Mesothelial cell of epicardium (in vitro differentiated cells): ENCODE measurements at places on chromosomes 4 and X.

DNA sequence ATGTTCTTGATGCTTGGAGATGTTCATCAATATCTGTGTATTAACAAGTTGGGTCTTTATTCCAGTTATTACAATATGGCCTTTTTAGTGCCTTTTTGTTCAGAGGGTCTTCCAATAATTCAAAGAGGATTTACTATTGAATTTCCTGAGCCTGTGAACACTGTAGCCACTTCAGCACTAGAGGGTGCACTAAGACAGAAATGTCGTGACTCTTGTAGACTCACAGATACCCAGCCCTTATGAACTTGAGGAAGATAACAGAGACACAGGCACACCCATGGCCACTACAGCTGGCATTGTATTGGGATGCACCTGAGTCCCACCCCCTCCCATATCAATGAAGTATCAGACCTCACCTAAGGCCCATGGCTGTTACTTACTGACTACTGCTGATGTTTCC lies 54.4 kb upstream of the ACTRT1 start:
- no peak for DNase-seq

DNA sequence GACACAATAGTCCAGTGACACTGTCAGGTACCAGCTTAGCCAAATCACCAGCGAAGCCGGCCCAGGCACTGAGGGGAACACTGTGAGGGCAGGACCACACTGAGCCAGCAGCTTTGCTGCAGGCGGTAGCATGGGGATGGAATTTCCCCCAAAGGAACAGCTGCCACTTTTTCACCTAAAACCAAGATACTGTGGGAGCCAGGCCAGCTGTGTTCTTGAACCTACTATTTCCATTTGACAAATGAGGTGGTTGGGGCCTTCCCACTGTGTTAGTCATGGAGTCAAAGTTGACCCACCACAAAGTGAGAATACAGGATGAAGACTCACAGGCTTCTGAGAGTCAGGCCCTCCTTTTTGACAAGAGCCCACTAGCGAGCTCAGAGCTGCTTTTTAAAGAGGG lies 70.7 kb upstream of the SH3RF1 start:
- no peak for DNase-seq

- no peak for DNase-seq
These were observed 14.3 kb downstream of the JCHAIN start for GRCh38 chr4:70651864-70652506.

GRCh38 chr4:138627096-138627495 lies 384.9 kb upstream of the SLC7A11 start:
- DNase-seq = no peak

DNA sequence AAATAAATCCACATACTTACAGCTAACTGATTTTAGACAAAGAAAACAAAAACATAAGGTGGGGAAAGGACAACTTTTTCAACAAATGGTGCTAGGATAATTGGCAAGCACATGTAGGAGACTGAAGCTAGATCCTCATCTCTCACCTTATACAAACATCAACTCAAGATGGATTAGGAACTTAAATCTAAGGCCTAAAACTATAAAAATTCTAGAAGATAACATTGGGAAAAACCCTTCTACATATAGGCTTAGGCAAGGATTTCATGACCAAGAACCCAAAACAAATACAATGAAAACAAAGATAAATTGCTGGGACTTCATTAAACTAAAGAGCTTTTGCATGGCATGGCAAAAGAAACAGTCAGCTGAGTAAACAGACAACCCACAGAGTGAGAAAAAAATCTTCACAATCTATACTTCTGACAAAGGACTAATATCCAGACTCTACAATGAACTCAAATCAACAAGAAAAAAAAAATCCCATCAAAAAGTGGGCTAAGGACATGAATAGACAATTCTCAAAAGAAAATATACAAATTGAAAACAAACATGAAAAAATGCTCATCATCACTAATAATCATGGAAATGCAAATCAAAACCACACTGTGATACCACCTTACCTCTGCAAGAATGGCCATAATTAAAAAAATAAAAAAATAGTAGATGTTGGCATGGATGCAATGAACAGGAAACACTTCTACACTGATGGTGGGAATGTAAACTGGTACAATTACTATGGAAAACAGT lies 14.1 kb upstream of the AFP start:
- DNase-seq = no peak

DNA sequence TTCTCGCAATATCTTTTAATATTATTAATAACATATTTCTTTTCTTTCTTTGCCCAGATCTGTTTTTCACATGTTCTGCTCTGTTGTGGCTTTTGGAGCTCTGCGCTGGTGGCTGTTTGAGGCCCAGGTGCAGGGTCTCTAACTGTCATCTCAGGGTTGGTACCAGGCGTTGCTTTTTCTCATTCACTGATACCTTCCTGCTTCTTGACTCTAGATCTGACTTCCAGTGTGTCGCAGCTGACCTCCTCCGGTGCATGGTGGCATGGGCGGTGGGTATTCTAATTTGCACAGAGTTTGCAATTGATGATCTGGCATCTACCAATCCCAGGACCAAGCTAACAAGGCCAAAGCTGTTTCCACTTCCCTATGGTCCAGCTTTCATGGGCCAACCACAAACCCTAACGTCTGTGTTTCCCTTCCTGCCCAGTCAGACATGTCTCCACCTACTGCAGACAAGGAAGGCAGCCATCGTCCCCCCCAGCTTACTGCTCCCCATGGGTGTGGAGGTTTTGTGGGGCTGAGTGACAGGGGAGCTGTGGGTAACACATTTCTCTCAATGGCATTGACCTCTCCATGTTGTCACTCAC lies 25.2 kb downstream of the LETM1 start:
- no peak for DNase-seq

- DNase-seq = no peak
These were observed 34.4 kb downstream of the SLAIN2 start for GRCh38 chr4:48375651-48376304.

- DNase-seq = no peak
These were observed 132.4 kb downstream of the MAGEC1 start for GRCh38 chrX:142036116-142036515.

GRCh38 chrX:72236841-72237240 lies 2.0 kb downstream of the ERCC6L start:
- DNase-seq = no peak

GRCh38 chr4:68218044-68218443 lies 27.4 kb downstream of the TMPRSS11B start:
- DNase-seq = no peak

- no peak for DNase-seq
These were observed 63.1 kb downstream of the RELL1 start for GRCh38 chr4:37623125-37623524.

GRCh38 chr4:83054928-83055327 lies 19.9 kb downstream of the COPS4 start:
- DNase-seq = no peak

- no peak for DNase-seq
These were observed 207.3 kb upstream of the PABPC4L start for GRCh38 chr4:134408897-134409296.

GRCh38 chr4:47493238-47494123 lies 8.4 kb downstream of the ATP10D start:
- DNase-seq = no peak

GRCh38 chrX:102715967-102716366 lies 3.7 kb downstream of the GPRASP2 start:
- DNase-seq = no peak

GRCh38 chr4:127097061-127097460 lies 535.7 kb upstream of the INTU start:
- no peak for DNase-seq

DNA sequence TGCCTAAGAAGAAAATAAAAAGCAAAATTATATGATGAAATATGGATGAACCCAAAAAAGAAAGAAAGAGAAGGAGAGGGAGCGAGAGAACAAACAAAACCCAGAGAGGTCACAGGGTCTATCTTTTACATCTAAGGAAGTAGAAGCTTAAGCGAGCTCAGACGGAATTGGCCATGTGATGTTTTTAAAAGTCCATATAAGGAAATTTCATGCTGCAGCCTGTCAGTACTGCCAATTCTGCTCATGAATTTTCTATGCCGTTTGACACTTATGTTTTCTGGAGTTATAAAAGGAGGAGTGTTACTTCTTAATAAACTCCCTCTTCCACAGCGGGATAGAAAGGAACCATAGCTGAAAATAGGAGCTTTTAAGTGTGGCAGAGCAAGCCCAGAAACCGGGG lies 32.9 kb upstream of the DCX start:
- no peak for DNase-seq

DNA sequence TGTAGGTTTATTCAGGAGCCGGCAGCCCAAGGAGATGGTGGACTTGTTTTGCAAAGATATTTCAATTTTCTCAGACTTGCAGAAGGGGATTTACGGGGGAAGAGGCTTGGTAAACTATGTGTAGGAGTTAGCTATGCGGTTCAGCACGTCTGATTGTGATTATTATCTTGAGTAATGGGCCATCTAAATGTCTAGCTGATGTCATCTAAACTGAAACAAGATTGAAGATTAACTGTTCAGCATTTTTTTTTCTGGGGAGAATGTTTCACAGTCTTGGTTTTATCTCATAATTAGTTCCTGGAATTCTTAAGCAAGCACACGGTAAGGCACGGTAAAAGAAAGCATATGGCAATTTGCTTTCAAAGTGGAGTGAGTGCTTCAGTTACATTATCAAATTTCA lies 207.3 kb upstream of the CXorf51B start:
- DNase-seq = no peak

DNA sequence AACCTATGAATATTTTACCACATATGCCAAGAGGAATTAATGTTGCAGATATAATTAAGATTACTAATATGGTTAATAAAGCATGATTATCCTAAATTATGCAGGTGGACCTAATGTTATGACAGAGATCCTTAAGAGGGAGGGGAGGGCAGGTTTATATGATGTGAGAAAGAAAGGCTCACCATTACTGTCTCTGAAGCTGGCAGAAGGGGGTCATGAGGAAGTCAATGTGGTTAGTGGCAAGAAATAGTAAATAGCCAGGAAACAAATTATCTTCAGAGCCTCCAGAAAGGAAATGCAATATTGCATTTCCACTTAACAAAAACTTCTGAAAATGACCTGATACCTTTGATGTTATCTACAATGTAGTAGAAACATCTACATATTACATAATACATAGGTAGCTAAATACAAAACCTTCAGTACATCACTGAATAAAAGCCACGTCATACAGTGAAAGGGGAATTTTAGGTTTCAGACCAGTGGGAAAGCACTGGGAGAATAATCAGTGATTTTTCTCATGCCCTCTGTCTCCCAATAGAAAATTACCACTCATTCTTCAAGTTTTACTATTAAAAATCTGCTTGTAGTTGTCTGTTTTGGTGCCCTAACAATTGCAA lies 609.2 kb downstream of the SPOCK3 start:
- DNase-seq = no peak

DNA sequence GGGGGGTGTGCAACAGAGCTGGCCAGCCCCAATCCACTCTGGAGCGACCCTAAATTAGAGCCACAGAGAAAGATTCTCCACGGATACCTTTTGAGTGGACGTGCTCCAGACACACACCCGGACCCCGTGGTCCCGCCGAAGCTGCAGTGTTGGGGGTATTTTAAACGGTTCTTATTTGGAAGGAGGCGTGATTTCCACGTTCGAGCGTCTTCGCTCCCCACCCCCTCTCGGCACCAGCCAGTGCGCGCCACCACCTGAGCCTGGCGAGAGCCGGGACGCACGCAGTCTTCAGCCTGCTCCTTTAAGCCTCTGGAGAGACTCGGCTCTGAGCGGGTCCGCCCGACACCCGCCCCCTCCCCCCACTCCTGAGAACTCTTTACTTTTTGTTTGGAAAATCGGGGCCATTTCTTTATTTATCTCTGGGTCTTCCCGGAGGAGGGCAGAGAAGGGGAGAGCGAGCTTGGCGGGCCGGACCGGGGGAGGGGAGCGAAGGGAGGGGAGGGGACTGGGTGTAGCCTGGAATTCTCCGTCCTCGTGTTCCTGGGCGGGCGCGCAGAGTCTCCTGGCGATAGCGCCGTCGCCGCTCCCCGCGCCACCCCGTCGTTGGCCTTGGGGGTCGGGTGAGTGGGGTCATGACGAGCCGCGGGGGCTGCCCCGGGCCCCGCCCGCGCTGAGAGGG lies 668 bp upstream of the PTCHD1 start:
- DNase-seq = no peak

- no peak for DNase-seq
These were observed 1592.7 kb downstream of the TECRL start for GRCh38 chr4:62816566-62816965.

- DNase-seq = no peak
These were observed 122.7 kb upstream of the PABPC5 start for GRCh38 chrX:91311969-91312368.

- DNase-seq = no peak
These were observed 76.1 kb downstream of the HMGB2 start for GRCh38 chr4:173257732-173258717.

DNA sequence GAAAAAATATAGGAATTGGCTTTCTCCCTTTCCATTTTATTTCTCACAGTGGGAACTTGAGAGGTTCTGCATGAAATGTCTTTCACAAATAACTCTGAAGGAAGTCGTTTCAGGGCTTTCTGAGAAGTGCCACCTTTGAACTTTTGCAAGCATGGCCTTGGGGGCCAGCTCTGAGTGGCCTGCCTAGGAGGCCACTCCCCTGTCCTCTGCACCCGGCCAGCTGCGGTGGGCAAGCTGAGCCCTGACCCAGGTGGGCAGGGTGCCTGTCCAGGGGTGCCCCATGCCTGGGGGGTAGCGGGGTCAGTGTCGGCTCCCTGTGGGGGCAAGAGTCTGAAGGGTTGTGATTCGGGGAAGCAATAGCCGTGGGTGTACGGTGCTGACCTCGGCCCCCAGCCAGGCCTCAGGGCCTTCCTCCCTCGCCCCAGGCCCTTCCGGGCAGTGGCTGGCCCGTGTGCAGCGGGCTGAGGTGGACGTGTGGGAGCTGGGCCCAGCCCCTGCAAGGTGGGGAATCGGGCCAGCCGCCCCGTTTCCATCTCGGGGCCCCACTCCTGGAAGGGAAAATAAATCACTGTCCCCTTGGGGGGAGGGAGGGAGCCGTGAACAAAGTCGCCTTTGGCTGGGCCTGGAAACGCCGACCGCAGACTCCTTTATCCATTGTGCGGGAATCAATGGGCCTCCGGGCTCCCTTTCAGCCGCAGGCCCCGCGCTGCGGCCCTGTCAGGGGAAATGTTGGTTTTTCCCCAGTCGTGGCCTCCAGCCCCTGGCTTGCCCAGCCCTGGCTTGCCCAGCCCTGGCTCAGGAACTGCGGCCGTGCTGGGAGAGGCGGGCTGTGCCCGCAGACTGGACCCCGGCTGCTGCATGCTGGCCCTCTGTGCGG lies 3.1 kb downstream of the FGFRL1 start:
- DNase-seq = no peak

GRCh38 chrX:47637546-47638195 lies 7.9 kb upstream of the CFP start:
- DNase-seq = no peak

DNA sequence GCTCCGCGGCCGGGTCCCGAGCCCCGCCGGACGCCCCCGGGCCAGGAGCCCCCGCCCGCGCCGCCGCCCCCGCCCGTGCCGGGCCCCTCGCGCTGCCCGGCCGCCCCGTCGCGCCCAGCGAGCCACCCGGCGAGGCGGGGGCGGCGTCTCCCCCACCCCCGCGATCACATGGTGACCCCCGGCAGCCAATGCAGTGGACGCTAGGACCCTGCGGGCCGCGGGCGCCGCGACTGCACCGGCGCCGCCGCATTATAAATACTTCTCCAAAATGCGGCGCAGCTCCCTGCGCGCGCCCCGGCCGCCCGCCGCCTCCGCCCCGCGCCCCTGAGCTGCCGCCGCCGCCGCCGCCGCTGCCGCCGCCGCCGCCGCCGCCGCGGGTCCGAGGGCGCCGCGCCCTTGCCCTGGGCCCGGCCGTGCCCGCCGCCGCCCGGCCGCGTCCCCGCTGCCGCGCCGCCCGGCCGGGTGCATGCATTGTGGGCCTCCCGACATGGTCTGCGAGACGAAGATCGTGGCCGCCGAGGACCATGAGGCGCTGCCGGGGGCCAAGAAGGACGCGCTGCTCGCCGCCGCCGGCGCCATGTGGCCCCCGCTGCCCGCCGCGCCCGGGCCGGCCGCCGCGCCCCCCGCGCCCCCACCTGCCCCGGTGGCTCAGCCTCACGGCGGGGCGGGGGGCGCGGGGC lies at the start of gene NAT8L:
Gene NAT8L (plus strand): TSS at position 282 of the 680 bp plus-strand sequence. CDS start 185 bp downstream, at position 467.
- DNase-seq = no peak
